ENCODE measurements at places on chromosomes 3 and 15.

DNA sequence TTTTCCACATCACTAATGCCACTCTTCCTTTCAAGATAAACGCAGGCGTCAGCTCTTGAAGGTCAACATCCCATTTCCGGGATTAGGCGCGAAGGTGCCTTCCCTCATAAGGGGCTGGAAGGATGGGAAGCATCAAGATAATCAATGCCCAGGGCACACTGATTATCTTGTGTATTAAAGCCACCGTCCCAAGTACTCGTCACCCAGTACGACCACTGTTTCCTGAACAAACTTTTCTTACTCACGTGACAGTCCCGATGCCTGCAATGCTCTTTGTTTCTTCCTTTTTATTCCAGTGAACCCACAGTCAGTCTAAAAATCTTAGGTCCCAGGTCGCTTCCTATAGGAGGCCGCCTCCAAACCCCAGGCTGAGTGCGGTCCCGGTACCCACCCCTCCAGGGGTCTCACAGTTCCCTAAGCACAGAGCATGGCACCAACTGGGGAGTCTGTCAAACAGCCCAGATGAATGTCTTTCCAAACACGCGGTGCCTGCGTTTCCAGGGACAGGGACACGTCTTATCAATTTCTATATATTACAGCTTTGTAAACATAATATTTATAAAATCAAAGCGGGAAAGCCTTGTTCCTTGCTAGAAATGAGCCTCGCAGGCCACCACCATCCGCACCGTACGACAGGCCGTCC is 589 bp downstream of the ANAPC13 start:
- no peak for DNase-seq

DNA sequence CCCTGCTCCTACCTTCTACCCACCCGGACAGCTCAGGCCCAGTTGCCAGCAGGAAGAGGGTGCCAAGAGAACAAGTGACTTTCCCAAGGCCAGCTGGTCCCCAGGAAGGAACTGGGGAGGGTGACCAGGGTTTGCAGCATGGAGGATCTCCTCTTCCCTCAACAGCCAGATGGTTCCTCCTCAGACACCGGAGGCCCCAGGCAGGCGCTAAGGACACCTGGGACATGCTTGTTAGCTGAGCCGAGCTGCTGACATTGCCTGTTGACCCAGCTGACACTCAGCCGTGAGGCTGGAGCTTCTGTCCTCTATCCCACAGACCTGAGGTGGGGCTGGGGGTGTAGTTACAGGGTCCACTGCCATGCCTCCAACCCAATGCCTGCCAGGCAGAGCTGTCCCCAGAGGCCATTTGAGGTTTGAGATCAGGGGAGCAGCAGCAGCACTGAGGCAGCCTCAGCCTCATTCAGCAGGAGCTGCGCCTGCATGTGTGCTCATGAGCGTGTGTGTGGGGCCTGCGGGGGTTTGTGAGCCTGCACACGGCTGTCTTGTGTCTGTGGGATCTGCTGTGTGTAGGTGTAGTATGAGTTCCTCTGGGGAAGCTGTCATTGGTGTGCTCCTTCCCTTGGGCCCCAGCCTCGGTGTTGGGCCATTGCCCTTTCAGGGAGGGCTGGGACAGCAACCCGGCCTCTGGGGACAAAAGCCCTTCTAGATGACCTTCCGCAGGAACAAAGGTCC is 7.1 kb downstream of the CPLX3 start:
- DNase-seq: no peak

DNA sequence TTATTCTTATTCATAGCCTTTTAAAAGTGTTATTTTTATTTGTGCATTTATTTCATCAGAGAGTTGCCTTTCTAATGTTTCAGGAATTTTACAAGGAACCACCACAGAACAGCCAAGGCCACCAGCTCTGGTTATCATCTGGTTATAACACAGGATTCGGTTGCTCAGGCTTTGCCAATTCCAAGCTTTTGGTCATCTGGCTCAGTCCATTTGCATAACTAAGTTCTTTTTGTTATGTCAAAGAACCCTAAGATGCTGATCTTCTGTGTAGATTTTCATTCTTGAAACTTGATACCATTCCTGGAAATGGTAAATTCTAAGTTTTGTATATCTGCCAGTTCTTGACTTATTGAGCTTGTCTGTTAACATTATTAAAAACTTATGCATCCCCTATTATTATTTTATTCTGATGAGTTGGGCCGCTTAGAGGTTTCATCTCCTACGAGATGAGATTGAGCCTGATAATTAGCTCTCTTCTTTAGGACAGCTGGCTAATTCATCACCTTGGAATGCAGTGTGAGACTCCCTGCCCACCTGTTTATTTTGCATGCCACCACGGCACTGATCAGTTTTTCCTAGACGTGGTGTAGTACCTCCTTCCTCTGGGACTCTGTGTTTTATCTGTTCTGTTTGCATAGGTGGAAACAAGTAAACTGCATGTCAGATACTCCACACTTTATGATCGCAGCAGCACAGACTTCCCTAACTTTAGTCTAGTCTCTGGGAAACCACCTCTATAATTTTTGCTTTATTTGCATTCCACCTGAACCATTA is 264.8 kb downstream of the SLCO3A1 start:
- DNase-seq: no peak

- DNase-seq: no peak
These were observed 18.9 kb upstream of the LMOD3 start for GRCh38 chr3:69141313-69141712.

DNA sequence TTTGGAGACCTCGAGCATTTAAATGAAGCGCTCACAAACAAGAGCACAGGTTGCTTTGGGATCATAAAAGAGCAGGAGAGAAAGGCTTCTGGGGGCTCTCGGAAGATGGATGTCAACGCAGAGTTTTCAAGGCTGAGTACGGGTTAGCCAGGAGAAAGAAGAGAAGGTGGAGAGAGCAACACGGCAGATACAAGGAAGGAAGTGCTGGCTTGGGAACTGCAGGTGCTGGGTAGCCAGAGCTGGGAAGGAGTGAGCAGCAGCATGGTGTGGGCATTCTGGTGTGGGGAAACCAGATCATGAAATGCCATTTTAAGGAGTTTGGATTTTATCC is 580 bp upstream of the RUBCN start:
- no peak for DNase-seq

DNA sequence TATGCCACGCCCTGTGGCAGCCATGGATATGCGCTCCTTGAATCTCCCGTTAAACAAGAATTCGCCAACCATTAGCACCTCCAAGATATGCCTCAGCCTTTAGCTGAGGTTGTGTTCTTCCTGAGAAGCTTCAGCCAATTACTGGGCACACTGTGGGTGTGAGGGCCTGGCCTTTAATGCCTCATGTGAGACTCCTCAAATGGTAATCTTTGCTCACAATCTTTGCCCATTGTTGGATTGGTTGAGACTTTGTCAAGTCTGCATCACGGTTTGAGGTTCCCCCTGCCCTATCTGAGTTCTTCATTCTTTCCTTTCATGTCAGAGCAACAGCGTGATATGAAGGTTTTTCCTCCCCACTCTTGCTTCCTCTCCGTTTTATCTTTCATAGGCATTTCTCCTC is 108.1 kb upstream of the CCDC54 start:
- DNase-seq: no peak

DNA sequence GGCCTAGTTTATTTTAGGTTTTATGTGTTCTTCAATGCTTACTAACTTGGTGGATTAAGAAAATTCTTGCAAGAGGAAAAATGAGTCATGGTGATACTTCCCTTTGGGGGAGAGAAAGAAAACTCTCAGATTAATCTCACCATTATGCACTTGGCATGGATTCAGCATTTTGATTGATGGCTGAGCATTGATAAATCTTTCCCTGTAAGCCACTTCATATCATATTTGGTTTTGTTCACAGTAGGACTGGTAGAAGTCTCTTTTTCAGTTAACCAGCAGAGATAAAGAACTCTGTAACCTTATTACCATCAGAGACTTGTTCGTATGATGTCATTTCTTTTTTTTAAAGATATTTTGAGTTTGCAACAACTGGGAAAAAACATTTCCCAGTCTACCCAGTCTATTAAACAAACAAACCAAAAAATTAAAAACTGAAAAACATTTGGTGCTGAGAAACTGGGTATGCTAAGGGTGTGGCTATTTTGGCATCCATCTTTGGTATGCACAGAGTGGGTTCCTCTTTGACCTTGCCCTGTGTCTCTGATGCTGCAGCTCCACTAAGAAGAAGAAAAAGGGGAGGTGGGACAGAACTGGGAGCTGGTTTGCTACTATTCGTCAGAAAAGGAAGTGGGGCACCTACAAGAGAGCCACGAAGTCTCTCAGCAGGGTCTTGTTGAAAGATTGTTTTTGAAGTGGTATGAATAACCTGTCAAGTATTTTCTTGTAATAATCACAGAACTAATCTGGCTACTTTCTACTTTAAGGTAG is 17.2 kb downstream of the TMOD3 start:
- no peak for DNase-seq

GRCh38 chr3:29324180-29324651 is 43.3 kb downstream of the RBMS3 start:
- no peak for DNase-seq

- peak; percentile 65 for DNase-seq
These were observed 666 bp downstream of the SNX33 start for GRCh38 chr15:75648156-75649000.

DNA sequence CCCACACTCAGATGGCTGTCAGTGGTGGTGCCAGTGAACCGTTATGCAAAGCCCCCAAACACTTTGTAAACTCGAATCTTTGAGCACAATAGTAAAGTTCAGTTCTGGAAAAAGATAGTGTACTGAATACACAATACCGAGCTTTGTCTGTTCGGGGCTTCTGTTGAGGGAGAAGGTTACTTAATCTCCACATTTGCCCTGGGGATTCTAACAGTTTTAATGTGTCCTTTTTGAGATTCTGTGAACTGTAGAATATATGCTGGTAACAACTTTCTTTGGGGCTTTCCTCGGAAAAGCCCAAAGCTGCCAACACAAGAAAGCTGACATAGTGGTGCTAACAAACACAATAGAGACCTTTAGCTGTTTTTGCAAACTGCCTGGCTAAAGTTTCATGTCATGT is 686.5 kb downstream of the ROBO1 start:
- DNase-seq: no peak

DNA sequence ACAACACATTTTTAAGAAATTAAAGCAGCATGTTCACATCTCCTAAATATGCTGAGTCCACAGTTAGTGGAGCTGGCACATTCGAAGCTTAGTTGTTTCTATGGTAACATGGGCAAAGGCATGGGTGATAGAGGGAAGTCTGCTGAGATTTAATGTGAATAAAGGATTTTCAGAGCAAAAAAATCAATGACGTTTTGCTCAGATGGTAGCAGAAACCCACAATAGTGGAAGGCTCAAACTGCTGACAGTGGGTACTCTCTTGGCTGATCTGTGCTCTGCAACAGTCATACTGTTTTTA is 795.1 kb upstream of the ARPP21 start:
- no peak for DNase-seq

- DNase-seq: no peak
These were observed 111.8 kb upstream of the LYSMD4 start for GRCh38 chr15:99845009-99845408.

DNA sequence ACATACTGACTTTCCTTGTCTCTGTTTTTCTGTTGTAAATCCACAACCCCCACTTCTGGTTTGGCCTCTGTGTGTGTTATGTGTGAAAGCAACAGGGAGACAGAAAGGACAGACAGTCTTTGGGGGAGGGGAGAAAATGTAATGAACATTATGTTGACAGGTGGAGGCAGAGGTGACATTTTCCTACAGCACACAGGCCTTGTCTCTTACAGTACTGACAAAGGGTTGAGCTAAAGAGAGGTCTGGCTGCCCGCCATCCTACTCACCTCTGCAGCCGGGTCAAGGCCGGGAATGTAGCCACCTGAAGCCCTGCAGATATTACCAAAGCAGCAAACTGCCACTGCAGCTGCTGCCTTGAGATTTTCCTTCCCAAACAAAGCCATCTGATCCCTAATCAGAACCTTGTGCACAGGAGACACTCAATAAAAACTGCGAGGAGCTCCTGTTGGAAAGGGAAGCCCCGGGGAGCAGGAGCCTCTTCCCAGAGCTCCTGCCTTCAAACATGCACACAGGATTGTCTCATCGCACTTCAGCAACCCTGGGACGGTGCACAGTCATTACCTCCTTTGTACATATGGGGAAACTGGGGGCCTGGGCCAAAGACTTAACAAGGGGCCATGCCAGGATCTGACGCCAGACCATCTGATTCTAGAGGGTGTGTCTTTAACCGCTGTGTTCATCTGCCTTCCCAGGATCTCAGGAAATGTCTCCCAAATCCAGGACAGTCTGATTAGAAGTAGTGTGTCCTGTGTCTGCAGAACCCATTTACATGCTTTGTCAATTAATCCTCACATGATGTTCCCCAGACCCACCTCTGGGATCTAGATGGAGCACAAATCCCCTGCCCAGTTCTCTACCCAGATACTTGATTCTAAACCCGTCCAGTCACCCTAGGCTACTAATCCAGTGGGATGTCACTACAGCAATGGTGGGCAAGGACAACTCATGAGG is 14.2 kb downstream of the MYO5C start:
- no peak for DNase-seq

DNA sequence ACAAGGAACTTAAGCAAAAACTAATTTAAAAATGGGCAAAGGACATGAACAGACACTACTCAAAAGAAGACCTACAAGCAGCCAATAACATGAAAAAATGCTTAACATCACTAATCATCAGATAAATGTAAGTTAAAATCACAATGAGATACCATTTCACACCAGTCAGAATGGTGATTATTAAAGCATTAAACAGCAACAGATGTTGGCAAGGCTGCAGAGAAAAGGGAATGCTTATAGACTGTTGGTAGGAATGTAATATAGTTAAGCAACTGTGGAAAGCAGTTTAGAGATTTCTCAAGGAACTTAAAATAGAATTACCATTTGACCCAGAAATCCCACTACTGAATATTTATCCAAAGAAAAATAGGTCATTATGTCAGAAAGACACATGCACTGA is 482.2 kb downstream of the SQOR start:
- no peak for DNase-seq

- DNase-seq: no peak
These were observed 262.9 kb upstream of the SLITRK3 start for GRCh38 chr3:165459111-165459510.

GRCh38 chr3:37862219-37862902 is 681 bp downstream of the CTDSPL start:
- DNase-seq: peak; percentile 67

DNA sequence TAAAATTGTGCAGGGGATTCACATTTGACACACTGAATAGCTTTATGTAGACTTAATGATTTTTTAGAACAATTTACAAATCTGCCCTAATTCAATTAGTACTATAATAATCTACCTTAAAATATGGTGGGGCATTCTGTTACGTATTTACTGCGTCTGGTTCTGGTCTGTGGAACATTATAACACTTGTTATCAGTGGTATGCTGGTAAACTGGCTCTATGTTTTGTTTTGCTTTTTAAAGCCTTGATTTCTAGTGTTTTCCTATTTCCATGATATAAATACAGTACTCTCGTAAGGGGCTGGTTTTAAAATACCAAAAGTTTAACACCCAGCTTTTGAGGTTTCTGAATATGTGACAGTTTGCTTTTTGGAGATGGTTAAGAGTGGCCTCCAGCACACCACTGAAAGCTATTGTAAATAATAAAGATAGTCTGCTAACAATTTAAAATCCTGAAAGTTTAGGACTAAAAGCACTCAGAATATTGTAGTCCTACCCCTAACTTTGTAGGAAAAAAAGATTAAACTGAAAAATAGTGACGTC is 65.6 kb upstream of the CD47 start:
- no peak for DNase-seq

Measured in nephron progenitor cell (in vitro differentiated cells).